ENCODE measurements at places on chromosomes 7 and 10.
A peak's percentile ranks its signal among the peaks of the same experiment; 100 is the strongest.

DNA sequence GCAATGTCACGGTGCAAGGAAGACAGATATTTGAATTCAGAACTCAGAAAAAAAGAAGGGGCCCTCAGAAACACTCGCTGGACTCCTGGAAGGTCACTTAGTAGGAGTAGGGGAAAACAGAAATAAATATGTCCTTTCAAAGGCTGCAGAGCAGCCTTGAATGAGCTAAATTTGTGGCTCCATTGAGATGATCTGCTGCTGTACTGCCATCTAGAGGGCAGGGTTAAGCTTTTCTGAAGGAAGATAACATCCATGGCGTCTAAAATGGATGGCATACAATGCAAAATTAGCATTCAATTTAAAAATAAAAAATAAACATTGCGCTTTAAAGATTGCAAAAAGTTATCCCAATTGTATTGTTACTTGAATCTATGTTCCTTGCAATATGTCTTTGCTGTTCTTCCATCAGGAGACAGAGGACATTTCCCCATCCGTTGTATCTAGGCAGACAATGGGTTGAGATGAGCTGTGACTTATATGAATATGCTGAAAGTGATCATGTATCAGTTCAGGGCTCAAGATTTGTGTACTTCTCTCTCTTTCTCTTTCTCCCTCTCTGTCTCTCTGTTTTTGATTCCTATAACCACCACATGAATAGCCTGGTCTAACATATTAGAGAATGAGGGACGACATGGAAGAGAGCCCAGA is 642.2 kb downstream of the SH2D4B start:
- DNase-seq = peak; percentile 12

- no peak for DNase-seq
These were observed 14.8 kb downstream of the CUX1 start for GRCh38 chr7:101832205-101832631.

- no peak for DNase-seq
These were observed 2.3 kb upstream of the INSYN2A start for GRCh38 chr10:127198721-127199120.

- DNase-seq = no peak
These were observed 40.0 kb upstream of the BMPR1A start for GRCh38 chr10:86716466-86716865.

GRCh38 chr10:60138842-60139241 is 232.5 kb upstream of the CCDC6 start:
- DNase-seq = no peak

- no peak for DNase-seq
These were observed 179.3 kb downstream of the HECW1 start for GRCh38 chr7:43291789-43292188.

- DNase-seq = no peak
These were observed 268.4 kb downstream of the GLRX3 start for GRCh38 chr10:130404476-130405055.

DNA sequence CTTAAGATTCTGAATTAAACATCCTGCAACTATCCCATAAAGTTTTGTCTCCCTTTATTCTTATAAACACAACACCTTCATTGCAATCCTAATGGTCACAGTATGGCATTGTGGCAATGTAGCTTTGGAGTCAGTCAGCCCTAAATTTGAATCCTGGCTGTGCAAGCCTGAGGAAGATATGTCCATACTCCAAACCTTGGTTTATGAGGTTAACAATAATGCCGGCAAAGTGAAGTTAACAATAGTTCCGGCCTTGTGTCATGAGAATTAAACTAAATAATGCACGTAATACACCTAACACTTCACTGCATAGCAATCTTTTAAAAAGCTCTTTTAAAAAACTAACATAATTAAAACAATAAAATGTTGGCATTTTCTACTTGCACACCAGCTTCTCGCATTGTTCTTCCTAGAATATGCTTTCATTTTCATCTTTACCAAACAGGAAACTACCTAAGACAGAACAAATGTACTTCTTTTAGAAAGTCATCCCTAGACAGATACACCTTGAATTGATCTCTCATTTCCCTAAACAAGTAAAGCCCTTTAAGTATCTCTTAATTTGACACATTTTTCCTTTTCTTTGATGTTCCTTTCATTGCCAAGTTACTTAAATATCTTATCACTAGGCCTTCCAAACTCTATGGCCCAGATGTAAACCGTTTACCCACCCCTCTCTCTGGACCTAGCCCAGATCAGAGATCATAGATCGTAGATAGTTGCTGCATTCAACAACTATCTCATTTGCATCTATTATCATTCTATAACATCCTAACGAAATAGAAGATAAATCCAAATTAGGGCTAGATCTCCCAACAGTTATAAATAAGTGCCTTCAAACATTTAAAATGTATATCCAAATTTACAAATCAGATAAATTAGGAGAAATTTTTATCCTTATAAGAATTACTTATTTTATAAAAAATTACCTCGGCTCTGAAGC is 66.7 kb downstream of the CREB3L2 start:
- no peak for DNase-seq

- peak; percentile 61 for DNase-seq
These were observed 37.7 kb downstream of the CFAP58 start for GRCh38 chr10:104391150-104391968.

GRCh38 chr7:69095649-69096048 is 502.6 kb upstream of the AUTS2 start:
- DNase-seq = no peak

- DNase-seq = no peak
These were observed 44.7 kb upstream of the ZEB1 start for GRCh38 chr10:31274310-31274709.

GRCh38 chr10:87845624-87845998 is 17.7 kb downstream of the KLLN start:
- no peak for DNase-seq

DNA sequence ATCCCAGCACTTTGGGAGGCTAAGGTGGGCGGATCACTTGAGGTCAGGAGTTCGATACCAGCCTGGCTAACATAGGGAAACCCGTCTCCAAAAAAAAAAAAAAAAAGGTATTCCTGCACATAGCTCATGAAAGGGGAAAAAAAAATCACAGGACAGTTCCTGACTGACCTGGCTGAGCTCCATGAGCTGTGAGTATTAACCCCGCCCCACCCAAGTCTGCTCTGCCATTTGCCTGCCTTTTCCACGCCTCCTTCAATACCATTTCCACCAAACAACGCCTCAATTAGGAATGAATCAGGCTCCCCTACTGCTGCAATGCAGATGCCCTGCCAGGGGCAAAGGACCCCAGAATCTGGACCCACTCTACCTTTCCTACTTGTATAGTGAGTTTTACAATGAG is 55.0 kb downstream of the PDIA4 start:
- DNase-seq = peak; percentile 32

GRCh38 chr10:49388161-49388560 is 7.7 kb downstream of the DRGX start:
- no peak for DNase-seq

DNA sequence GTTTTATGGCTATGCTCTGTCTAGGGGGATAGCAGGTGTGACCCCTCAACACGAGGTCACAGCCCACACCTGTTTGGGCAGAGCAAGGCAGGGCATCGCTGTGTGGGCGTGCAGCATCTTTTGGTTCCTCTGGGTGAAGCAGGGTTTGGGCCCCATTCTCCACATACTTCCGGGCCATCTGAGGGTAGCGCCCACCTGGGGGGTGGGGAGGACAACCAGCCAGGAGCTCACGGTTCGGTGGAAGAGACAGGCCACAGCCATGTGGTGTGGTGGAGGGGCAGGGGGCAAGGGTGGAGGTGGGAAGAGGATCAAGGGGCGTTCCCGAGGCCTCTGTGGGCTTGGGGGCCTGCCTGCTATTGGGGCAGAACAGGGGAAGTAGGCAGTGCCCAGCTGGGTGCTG is 2.4 kb downstream of the SH2B2 start:
- DNase-seq = no peak

- DNase-seq = no peak
These were observed 634 bp downstream of the EZH2 start for GRCh38 chr7:148883266-148884048.

GRCh38 chr10:128263891-128264688 is 137.9 kb upstream of the MKI67 start:
- DNase-seq = peak; percentile 36

GRCh38 chr7:155987681-155988235 is 175.5 kb upstream of the SHH start:
- no peak for DNase-seq

DNA sequence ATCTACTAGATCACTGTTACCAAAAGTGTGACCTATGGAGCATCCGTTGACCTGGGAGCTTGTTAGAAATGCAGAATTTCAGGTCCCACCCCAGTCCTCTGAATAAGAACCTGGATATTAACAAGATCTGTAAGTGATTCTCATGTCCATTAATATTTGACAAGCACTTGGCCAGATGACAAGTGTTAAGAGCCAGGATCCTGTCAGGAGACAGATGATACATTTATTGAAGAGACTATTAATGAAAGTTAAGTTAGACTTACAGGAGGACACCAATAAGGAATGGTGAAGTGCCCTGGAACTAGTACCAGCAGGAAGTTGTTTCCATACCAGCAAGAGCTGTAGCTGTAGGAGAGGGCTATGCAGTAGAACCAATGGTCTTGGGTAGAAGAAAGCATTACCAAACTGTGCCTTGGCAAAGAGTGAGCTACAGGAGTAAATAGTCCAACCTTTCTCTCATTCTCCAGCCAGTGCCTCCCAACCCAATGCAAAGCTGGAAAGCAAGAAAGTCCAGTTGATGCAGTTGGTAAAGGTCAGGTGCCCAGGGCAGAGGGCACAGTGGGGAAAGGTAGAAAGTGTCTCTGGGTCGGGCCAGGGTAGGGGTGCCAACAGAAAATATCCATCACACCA is 35.3 kb upstream of the ADD3 start:
- no peak for DNase-seq

- no peak for DNase-seq
These were observed 4.0 kb downstream of the BMPER start for GRCh38 chr7:33909318-33909717.

GRCh38 chr10:121002586-121003205 is 151.5 kb downstream of the WDR11 start:
- DNase-seq = peak; percentile 17

- DNase-seq = no peak
These were observed 54.1 kb upstream of the PSAP start for GRCh38 chr10:71905164-71905563.

- no peak for DNase-seq
These were observed 26.1 kb downstream of the ENKUR start for GRCh38 chr10:24989867-24990266.

- peak; percentile 42 for DNase-seq
These were observed 31.7 kb downstream of the PAPOLB start for GRCh38 chr7:4830176-4830575.

GRCh38 chr7:76054123-76055120 is 6.5 kb downstream of the MDH2 start:
- DNase-seq = peak; percentile 63

DNA sequence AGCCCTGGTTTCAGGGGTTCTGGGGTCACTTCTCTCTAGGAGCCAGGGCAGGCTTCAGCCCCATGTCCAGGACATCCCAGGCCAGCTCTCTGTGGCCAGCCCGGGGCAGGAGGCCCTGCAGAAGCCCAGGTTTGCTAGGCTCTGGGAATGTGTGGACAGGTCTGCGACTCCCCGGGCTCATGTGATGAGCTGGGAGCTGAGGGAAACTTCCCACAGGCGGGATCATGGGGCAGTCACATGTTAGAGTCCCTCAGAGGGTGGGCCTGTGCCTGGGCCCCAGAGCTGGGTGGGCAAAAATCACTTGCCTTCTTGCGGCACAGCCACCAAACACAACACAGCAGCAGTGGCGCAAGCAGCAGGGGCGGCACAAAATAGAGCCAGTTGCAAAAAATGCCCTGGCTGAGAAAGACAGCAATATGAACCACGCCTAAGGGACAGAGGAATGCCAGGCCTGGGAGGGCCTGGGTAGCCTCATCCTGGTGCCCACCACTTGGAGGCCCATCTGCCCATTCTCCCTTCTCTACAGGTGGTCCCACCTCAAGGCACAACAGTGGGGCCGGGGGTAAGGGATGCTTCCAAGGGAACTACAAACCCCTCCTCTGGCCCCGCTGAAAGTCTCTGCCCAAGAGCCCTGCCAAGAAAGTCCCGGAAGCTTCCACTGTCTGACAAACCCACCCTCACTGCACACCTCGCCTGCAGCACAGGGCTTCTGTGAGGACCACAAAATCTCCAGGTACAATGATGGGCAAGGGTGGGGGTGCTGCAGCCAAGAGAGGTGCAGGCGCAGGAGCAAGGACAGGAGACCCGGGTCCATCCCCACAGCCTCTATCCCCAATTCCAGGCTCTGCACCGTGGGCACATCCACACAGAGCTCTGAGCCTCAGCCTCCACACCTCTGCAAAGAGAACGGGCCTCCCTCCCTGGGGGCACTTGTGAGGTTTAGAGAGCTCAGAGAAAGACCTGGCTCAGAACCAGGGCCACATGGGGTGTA is 34.6 kb upstream of the ANTXRL start:
- no peak for DNase-seq

- no peak for DNase-seq
These were observed 254.9 kb upstream of the PHF14 start for GRCh38 chr7:10718768-10719167.

GRCh38 chr10:22911889-22912762 is 15.7 kb upstream of the ARMC3 start:
- no peak for DNase-seq

DNA sequence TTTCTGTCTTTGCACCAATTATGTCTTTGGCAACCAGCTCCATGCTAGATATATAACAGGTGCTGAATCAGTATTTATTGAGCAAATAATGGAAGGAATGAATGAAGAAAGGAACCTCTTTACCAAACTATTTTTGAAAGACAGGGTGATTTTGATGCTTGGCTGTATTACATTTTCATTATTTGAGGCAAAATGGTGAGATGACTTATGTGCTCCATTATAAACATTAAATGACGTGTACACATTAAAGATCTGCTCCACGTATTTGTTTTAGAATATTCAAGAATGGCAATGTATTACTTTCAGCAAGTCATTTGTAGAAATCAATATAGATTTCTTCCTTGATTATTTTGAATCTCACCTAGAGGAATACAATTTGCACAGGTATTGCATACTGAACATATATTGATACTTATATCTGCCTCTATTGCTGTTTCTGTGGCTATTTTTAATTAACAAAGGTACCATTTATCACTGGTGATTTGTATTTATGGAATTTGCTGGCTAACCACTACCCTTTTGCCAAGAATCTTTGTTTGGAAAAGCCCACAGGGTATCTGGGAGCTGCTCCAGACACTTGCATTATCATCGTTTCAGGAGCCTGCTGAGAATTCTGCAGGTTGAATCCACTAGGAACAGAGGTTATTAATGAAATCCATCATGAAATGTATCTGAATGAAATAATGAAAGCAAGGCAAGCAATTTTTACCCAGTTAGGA is 92.2 kb downstream of the SEMA3C start:
- DNase-seq = peak; percentile 58

All from HT1080 (cell line).